ENCODE measurements at places on chromosomes 6 and 20.

DNA sequence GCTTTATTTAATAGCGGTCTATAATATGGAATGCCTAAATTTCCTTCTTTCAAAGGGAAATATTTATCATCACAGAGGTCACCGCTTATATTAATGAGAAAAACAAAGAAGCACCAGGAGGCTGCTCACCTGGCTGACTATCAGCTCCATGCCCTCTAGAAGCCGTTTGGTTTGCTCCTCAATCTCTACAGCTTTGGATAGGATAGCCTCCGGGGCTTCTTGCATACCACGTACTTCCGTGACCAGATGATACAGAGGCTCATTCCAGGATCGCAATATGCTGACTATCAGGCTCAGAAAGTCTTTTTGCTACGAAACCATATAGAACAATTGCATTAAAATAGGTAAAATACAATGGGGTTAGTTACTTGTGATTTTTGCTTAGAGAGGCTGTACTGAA, 6.8 kb downstream of the PRL start:
- no peak for DNase-seq

DNA sequence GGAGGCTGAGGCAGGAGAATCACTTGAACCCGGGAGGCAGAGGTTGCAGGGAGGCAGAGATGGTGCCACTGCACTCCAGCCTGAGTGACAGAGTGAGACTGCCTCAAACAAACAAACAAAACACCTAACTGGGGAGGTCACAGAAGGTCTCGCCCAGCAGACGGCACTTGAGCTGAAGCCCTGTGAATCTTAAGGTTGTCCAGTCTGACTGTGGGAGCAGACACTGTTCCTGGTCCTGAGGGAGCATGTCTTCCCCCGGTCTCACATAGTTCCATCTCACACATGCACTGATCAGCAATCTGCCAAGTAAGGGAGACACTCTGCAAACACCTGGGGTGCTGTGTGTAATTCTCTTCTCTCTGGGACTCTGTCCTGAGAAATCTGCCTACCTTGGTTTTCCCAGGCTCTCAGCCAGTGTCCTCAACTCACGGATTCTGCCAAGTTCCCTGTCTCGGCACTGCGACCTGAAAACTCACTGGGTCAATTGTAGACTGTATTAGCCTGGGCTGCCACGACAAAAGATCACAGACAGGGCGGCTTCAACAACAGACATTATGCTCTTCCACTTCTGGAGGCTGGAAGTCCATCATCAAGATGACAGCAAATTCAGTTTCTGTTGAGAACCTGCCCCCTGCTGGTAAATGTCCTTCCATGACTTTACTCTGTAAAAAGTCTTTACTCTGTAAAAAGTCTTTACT, 94.3 kb downstream of the JPH2 start:
- no peak for DNase-seq

GRCh38 chr6:167648501-167649278, 178.0 kb upstream of the AFDN start:
- no peak for DNase-seq

- DNase-seq, result peak; percentile 30
Measured at GRCh38 chr20:46998477-46999240, 104.0 kb downstream of the EYA2 start.

GRCh38 chr6:26258212-26258977, 106.6 kb upstream of the BTN3A2 start:
- no peak for DNase-seq

GRCh38 chr20:17896193-17896723, 72.3 kb downstream of the SNX5 start:
- no peak for DNase-seq

DNA sequence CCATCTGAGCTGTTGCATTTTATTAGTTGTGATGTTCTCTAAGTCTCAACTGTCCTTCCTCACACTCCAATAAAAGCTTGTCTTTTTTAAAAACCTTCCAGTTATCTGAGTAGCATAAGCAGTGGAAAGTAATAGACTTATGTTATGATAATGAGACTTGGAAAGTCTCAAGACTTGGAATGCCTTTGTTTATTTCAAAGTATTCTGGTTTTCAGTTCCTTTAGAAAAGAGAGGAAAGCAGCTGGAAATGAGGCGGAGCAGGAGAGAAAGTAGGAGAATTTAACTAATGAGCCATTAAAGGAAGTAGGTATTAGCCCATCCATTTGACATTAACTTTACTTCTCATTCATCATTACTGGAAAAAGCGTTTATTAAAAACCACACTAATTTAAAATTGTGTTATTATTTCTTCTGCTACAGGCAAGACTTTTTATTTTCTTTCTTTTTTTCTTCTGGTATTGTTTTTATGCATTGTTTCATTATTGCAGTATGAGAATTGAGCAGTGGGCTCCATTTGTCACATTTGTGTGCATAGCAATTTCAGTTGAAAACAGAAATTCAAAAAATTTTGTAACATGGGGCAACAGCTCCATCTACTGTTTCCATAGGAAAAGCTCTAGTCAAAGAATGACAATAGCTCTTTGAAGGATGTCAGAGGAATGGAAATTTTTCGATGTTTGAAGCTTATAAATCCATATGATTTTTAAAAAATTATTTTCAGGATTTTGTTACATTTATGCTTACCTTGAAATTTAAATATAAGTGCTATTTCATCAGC, 194.8 kb downstream of the COL9A1 start:
- DNase-seq, result no peak

DNA sequence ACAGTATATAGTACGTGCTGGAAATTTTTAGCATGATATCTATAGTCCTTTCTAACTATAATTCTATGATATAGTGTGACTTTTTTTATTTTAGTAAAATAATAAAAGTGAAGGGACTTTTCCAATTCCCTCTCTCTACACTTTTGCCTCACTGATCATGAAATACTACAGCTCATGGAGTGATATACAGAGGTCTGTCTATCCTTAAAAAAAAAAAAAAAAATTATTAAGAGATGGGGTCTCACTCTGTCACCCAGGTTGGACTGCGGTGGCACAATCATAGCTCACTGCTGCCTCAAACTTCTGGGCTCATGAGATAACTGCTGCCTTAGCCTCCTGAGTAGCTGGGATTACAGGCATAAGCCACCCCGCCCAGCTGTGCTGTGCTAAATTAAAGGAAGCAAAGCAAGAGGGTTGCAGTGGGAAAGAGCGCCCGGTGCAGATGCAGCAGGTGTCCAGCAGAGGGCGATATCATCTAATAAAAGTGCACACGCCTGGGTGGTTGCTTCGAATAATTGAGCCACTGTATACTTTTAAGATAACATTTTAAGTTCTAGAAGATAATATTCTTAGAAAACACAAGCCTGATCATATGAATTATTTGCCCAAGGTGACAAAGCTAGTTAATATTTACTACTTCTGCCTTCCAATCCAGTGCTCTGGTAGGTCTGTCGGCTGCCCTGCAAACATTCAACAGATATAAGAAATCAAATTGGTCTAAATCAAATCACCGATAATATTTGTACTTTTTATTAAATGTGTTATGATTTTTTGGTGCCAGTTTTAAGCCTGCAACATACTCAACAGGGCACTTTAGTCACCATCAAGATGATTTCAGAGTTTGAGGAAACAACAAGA, 94.9 kb upstream of the NT5E start:
- DNase-seq, result peak; percentile 78

GRCh38 chr6:109455437-109456110, at the start of gene MICAL1:
Gene MICAL1, minus strand, starts transcription at chr6:109455772. Its CDS starts 1,576 bp downstream, at chr6:109454196.
- peak; percentile 66 for DNase-seq

DNA sequence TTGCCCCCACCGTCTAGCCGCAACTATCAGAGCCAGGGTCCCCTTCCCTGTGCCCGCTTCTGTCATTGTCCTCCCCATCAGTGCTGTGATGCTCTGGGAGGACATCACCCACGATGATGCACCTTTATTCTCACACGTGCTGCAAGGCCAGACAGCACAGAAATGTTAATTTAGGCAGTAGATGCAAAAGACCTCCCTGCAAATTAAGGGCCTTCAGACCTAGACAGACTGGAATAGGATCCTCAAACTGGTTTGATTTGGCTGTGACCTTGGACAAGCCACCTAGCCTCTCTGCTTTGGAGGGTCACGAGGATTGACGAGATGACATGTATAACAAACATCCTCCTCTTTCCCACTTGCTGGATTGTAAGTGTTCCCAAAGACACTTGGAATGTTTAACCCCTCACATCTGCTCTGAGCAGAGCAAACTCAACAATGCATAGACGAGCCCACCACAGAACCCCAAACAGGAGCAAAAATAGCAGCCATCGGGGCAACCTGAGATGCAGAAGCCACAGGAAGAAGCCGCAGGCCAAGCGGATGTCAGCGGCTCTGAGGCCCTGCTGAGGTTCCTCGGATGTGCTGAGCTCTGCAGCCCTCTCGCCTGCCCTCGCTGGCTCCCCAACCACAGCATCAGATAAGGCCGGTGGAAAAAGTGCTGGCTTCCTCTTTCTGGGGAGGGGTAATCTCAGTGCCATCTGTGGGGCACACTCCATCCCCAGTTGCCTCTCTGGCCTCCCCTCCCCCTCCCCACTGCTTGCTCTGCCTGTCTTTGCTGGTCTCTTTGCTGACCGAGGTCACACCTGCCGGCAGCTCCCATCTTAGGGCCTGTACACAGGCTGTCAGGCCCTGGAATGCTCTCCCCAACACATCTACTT, 35.3 kb downstream of the TOX2 start:
- no peak for DNase-seq

- no peak for DNase-seq
Measured at GRCh38 chr6:152241013-152241766, 396.0 kb downstream of the SYNE1 start.

- no peak for DNase-seq
Measured at GRCh38 chr6:9360881-9361280, 925.5 kb upstream of the SLC35B3 start.

GRCh38 chr6:168128006-168128630, 49.1 kb upstream of the FRMD1 start:
- no peak for DNase-seq

- no peak for DNase-seq
Measured at GRCh38 chr20:48544402-48545339, 283.1 kb downstream of the PREX1 start.

DNA sequence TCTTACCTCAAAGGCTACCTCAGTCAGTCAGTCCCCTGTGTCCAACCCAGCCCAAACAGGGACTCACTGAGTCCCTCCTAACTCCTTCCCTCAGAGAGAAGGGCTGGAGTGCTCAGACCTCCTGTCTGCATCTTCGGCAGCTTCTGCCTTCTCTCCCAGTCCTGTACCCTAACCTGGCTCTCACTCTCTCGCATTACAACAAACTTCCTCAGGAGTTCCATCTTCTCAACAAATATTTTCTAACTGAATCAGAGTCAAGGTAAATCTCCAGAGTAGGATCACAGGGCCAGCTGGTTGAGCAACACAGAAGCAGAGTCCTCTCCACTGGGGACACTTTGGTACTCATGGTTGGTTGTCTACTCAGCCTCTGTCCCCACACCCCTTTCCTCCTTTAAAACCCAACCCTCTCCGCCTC, 92.3 kb downstream of the MRPL14 start:
- no peak for DNase-seq

DNA sequence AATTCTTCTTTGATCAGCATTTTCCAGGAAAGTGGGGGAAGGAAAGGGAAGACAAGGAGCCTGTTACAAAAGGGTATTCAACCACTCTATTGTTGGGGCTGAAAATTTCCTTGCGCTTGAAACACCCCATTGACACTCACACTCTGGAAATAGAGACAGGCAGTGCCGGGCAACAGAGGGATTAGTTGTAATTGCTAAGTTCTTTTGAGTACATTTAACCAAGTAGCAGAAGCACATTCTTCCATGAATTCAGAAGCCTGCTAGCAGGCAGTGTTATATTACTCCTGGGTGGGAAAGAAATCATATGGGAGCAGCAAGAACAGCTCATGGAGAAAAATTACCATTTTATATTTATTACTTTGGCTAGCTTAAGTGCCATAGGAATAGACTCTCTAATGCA, 745.5 kb downstream of the C6orf118 start:
- no peak for DNase-seq

DNA sequence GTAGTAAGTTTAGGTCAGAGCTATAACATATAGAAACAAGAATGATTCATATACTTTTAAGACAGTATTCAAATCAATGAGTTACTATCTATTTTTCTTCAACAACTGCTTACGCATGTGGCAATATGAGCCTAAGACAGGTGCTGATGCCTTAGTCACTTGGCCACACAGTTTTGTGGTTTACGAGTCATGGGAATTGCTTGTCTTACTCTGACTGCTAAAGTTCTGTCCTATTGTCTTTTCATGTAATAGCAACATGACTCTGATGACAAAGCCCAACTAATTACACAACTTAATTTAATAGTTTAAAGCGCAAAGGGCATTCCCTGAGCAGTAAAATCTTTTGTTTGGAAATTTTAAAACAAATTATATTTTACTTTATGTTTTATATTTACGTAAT, 159.3 kb upstream of the CENPW start:
- no peak for DNase-seq

GRCh38 chr6:155628306-155628705, 172.7 kb upstream of the NOX3 start:
- DNase-seq, result no peak

- DNase-seq, result no peak
Measured at GRCh38 chr20:40499391-40499790, 189.6 kb downstream of the MAFB start.

DNA sequence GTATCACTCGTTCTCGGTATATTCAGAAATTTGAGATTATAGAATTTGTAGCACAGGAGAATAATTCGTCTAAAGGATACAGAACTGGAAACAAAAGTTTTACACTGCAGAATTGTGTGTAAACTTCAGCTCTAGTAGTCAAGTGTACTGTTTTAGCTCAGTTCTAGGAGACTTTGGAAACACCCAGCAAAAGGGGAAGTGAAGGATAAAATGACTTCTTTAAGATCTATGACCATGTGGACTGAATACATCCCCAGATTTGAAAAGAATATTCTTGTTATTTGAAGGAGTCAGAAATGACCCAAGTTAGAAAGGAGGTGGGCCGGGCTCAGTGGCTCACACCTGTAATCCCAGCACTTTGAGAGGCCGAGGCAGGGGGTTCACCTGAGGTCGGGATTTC, 174.0 kb upstream of the FOXQ1 start:
- no peak for DNase-seq

DNA sequence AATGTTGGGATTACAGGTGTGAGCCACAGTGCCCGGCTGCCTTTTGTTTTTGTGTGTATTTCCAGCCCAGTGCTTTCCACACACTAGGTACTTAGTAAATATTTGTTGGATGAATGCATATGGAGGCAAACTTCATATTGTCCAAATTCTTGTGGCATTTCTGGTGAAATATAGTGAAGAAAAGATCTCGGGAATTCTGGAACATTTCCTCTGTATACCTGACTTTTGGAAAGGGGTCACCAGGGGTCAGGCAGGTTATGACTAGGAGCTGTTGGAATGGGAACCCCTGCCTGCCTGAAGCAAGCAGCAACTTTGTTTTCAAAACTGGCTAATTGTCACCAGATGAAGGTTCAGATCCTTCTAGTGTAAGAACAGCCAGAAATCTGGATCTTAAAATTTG, 12.1 kb upstream of the SCP2D1 start:
- DNase-seq, result no peak
